Uterus (tissue), 4 donors: ENCODE measurements at places on chromosomes 6 and 20. TPM values are rescaled to one million over a fixed set of nuclear protein-coding genes. Genes with fewer than 3 reads are reported as not detected.

DNA sequence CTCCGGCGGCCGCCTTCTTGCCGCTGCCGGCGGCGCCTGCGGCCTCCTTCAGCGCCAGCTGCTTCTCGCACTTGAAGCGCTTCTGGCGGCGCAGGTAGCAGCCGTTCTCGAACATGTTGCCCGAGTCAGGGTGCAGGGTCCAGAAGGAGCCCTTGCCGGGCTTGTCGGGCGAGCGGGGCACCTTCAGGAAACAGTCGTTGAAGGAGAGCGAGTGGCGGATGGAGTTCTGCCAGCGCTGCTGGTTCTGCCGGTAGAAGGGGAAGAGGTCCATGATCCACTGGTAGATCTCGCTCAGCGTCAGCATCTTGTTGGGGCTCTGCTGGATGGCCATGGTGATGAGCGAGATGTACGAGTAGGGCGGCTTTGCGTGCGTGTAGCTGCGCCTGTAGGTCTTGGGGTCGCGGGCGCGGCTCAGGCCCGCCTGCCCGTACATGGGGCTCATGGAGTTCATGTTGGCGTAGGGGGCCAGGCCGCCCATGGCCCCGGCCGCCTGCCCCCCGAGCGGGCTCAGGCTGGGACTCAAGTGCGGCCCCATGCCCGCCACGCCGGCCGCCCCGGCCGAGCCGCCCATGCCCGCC lies 1.9 kb downstream of the FOXA2 start:
- H3K36me3 ChIP-seq, result no peaks in the 10 kb centered on the region
- H3K4me3 ChIP-seq, result no peak overlapping the region
- no peak for DNase-seq
- no peak overlapping the region for H3K27ac ChIP-seq

- no peaks in the 10 kb centered on the region for H3K27me3 ChIP-seq
- no peak overlapping the region for H3K4me3 ChIP-seq
- no peak overlapping the region for H3K27ac ChIP-seq
- H3K4me1 ChIP-seq, result no peaks in the 10 kb centered on the region
- DNase-seq, result no peak
- no peaks in the 10 kb centered on the region for H3K36me3 ChIP-seq
Observed at GRCh38 chr6:151412909-151413308, 21.6 kb upstream of the ZBTB2 start.

DNA sequence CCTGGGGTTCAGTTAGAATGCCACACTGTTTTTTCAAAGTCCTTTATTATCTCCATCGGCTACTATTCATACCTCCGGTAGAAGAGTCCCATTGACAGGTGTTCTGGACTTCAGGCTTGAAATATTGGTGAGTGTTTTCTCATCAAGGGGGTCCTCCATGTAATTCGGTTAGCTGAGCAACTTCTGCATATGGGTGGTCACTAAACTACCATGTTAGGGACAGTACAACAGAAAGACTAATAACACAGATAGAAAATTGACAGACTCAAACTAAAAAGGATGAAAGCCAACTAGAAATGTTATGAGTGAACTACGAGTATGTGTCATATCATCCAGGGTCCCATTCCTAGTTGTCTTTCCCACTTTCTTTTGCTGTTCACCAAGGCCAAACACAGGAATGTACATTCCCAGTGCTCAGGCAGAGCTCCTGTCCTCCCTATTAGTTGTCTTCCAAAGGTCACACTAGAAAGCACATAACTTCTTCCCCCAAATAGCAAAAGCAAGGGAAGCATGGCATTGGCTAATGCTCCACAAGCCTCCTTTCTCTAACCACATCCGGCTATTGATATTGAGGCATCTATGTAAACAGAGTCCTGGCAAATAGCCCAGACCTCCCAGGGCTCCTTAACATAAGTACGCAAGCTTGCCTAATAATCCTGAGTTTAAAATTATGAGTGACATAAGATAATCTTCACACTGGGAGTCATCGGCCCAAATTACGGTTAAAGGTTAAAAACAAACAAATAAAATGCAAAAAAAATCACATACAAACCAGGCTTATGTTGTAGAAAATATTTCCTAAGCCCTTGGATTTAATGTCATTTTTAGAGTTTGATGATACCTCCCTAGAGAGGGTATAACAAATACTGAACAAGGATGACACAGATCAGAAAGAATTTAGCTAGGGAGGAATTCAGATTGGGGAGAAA lies 13.2 kb downstream of the CCN2 start:
- no peaks in the 10 kb centered on the region for H3K36me3 ChIP-seq
- peak overlapping the region; percentile 64 for H3K27ac ChIP-seq
- no peak overlapping the region for H3K4me3 ChIP-seq

Gene GABRR2
- total RNA-seq, result 0.95 TPM

Gene HLA-DQA1
- total RNA-seq, result 3.8 TPM

- peak overlapping the region; percentile 35 for H3K27ac ChIP-seq
- H3K4me1 ChIP-seq, result no peaks in the 10 kb centered on the region
- no peaks in the 10 kb centered on the region for H3K27me3 ChIP-seq
- H3K36me3 ChIP-seq, result no peaks in the 10 kb centered on the region
- H3K4me3 ChIP-seq, result peak overlapping the region; percentile 7
- DNase-seq, result no peak
Observed at GRCh38 chr6:56742122-56742791, 99.6 kb upstream of the DST start.

Gene SYNCRIP
- total RNA-seq, result 25.1 TPM

Gene VSTM2L
- 0.29 TPM for total RNA-seq

GRCh38 chr6:14321992-14322772 lies 204.6 kb downstream of the CD83 start:
- H3K36me3 ChIP-seq, result no peaks in the 10 kb centered on the region
- H3K4me1 ChIP-seq, result no peaks in the 10 kb centered on the region
- H3K27me3 ChIP-seq, result no peaks in the 10 kb centered on the region
- no peak for DNase-seq
- no peak overlapping the region for H3K27ac ChIP-seq

DNA sequence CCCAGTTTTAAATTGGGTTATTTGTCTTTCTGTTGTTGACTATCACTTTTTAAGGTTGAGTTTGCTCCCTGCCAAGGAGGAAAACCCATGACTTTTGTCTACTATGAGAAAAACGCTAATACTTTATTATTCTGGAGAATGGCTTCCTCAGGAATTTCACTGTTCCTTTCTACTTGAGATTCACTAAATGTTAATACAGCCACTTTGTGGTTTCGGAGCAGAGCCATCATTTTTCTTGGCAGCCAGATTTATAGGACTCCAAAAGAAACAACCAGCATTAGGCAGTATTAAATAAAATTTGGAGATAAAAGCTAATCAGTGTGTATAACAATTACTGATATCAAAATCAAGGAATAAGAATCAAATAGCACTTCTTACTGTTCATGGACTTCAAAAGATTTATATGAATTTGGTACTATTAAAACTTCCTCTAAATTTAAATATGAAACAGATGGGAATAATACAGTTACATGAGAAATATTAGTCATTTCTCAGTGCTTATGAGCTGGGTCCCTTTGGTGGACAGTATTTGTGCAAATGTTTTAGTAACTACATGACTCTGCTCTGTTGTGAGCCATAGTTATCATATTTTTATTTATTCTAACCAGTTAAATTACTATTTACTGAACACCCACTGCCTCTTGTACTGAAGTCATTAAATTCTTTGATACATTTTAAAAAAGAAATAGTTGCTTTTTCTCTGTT lies 64.1 kb upstream of the FBXO30 start:
- no peaks in the 10 kb centered on the region for H3K36me3 ChIP-seq
- no peaks in the 10 kb centered on the region for H3K4me1 ChIP-seq
- no peak overlapping the region for H3K4me3 ChIP-seq

- no peaks in the 10 kb centered on the region for H3K27me3 ChIP-seq
- H3K36me3 ChIP-seq, result no peaks in the 10 kb centered on the region
- H3K27ac ChIP-seq, result no peak overlapping the region
Observed at GRCh38 chr20:13430346-13431002, 208.3 kb downstream of the TASP1 start.

- no peaks in the 10 kb centered on the region for H3K36me3 ChIP-seq
- H3K4me3 ChIP-seq, result no peak overlapping the region
- H3K27ac ChIP-seq, result no peak overlapping the region
- H3K4me1 ChIP-seq, result no peaks in the 10 kb centered on the region
Observed at GRCh38 chr6:115835314-115835713, 225.4 kb downstream of the FRK start.

DNA sequence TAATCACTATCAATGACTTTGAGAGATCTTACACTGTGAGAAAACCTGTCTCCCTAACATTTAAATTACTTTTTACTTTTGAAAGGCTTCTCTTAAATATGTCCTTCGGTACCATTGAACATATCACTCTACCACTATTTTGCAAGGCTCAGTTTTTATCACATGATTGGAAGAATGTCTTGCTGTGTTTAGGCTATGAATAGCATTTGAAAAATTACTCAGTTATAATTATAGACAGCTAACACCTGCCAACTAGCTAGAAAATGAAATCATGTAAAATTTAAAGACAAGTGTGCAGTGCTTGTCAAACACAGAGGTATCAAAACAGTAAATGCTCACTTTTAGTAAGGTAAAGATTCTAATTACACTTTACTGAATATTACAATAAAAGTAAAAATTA lies 11.0 kb downstream of the SESN1 start:
- no peaks in the 10 kb centered on the region for H3K4me1 ChIP-seq
- no peak for DNase-seq
- no peaks in the 10 kb centered on the region for H3K36me3 ChIP-seq
- H3K27me3 ChIP-seq, result no peaks in the 10 kb centered on the region

- H3K36me3 ChIP-seq, result no peaks in the 10 kb centered on the region
- H3K4me1 ChIP-seq, result no peaks in the 10 kb centered on the region
- no peaks in the 10 kb centered on the region for H3K27me3 ChIP-seq
- no peak for DNase-seq
- H3K27ac ChIP-seq, result no peak overlapping the region
- no peak overlapping the region for H3K4me3 ChIP-seq
Observed at GRCh38 chr6:6331393-6331792, 10.9 kb upstream of the F13A1 start.

- no peak overlapping the region for H3K27ac ChIP-seq
- H3K36me3 ChIP-seq, result no peaks in the 10 kb centered on the region
- DNase-seq, result no peak
Observed at GRCh38 chr6:12022953-12023388, 10.9 kb downstream of the HIVEP1 start.

DNA sequence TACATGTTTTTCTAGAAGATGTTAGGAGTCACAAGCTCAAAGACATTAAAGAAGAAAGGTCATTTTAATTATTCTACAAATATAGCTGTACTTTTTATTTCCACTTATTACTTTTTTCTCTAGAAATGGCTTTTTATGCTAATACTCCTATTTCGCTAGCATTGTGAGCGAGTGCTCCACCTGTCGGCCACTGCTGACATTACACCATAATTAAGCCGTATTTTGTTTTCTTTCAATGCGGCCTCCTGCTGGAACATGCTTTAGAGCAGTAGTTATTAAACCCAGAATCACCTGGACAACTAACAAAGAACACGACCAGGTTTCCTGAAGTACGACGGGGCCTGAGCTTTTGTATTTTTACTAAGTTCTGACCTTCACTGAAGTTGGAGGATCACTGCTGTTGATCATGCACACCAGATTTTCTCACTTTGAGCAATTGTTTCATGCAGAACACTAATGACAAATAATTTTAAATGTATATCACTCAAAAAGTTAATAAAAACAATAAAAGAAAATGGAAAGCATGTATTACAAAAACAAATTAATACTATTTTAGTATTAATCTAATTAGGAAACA lies 74.1 kb upstream of the PAK5 start:
- no peaks in the 10 kb centered on the region for H3K4me1 ChIP-seq
- no peak overlapping the region for H3K4me3 ChIP-seq

Gene FAM83C
- not detected for total RNA-seq

DNA sequence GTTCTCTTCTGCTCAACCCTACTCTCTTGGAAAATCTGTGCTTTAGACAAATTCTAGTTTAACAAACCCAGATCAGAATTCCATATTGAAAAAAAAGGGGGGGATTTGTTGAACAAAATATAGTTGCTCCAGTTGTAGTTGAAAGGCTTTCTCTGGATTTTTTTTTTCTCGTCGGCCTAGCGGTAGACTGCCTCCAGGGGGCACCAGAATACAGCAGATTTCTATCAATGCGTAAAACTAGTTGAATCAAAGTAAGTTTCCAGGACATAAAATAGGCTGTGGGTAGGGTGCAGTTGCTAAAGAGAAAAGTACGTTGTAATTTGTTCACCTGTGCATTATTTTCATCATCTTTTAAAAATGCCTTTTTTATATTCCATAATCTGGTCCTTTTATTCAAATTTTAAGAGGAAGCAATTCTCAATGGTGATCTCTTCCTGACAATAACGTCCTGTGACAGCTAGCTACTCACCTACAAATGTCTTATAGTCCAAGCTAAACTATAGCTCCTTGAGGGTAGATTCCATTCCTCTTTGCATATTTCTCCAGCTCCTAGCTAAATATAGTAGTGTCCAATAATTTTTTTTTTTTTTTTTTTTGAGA lies 105.4 kb downstream of the PERP start:
- H3K4me3 ChIP-seq, result no peak overlapping the region
- DNase-seq, result peak; percentile 46
- no peaks in the 10 kb centered on the region for H3K27me3 ChIP-seq

GRCh38 chr6:159267165-159267564 lies 98.0 kb downstream of the FNDC1 start:
- no peaks in the 10 kb centered on the region for H3K4me1 ChIP-seq
- no peaks in the 10 kb centered on the region for H3K36me3 ChIP-seq
- H3K27ac ChIP-seq, result no peak overlapping the region
- no peak overlapping the region for H3K4me3 ChIP-seq

Gene C6orf141
- total RNA-seq, result 4.2 TPM

GRCh38 chr6:123418071-123418470 lies 218.7 kb downstream of the TRDN start:
- no peaks in the 10 kb centered on the region for H3K4me1 ChIP-seq
- no peak overlapping the region for H3K27ac ChIP-seq
- no peak for DNase-seq
- no peaks in the 10 kb centered on the region for H3K36me3 ChIP-seq

Gene BEND6
- total RNA-seq, result 4.9 TPM

DNA sequence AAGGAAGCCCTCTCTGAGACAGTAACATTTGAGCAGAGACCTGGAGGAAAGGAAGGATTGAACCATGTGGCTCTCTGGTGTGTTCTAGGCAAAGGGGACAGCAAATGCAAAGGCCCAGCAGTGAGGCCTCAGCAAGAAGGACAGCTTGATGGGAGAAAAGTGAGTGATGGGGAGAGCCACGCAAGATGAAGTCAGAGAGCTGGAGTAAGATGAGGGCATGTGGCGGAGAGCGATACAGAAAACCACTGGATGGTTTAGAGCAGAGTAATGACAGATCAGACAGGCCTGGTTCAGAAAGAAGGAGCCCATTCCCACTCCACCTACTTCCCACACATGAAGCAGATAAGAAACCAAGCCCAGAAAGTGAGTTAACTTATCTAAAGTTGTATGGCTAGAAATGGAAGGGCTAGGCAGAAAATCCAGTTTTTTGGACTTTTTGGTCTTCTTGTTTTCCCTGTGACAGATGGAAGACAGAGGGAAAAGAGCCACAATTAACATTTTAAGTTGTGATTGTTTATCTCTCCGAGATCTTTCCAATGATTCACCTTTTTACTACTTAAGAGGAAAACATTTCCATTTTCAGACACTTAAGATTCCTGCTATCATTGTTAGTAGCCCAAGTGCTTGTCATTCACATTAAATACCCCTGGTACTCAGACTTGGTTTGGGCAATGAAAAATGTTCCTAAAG lies 723 bp upstream of the SNPH start:
- peak overlapping the region; percentile 73 for H3K27ac ChIP-seq
- H3K4me3 ChIP-seq, result peak overlapping the region; percentile 50
- H3K4me1 ChIP-seq, result peaks cover 5% of the 10 kb centered on the region
- no peaks in the 10 kb centered on the region for H3K27me3 ChIP-seq
- DNase-seq, result no peak
